ENCODE measurements at places on chromosomes 12 and 14.

DNA sequence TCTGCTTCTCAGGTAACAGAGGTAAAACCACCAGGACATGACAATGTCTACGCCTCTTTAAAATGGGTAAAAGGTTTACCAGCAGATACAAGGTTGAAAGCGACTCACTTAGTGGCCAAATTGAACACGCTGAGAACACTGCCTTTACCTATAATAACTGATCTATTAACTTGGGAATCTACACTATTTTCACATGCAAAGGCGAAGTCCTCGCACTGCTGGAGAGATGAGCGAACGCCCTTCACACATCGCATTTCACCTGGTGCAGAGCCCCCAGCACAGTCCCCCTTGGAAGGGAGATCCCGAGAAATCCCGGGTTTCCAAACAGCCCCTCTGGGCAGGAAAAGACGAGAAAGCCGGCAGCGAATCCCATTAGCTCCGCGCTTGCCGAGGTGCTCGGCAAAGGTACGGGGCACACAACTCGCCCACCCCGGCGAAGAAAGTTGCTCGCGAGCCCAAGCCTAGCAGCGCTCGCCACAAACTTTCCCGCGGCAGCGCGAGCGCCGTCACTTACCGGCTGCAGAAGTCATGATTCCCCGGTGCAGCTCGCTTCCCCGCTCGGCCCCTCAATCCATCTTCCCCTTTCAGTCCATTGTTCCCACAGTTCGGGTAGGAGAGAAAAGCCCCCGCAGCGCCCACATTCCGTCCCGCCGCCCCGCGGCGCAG, 423 bp downstream of the FGD6 start:
- DNase-seq, result no peak

GRCh38 chr14:89180546-89180945, 236.5 kb downstream of the FOXN3 start:
- DNase-seq, result no peak

DNA sequence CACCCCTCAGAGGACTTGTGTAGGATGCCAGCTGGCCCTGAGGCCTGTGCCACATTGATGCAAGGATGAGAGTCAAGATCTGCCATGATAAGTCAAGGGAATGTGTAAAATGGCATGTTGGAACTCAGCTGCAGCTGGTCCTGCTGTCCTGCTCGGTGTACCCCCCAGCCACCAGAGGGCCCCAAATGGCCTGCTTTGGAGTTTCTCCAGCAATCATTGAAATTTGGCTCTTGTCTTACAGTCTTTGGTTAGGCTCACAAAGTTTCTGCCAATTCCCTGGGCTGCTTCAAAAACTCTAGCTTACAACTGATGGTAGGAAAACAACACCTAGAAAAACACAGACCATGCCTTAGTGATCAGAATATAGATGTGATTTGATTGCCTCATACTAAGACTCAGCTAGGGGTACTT, 76.8 kb downstream of the HSD17B6 start:
- DNase-seq, result no peak

- DNase-seq, result no peak
These were observed 27.6 kb downstream of the CACNA2D4 start for GRCh38 chr12:1890810-1891209.

DNA sequence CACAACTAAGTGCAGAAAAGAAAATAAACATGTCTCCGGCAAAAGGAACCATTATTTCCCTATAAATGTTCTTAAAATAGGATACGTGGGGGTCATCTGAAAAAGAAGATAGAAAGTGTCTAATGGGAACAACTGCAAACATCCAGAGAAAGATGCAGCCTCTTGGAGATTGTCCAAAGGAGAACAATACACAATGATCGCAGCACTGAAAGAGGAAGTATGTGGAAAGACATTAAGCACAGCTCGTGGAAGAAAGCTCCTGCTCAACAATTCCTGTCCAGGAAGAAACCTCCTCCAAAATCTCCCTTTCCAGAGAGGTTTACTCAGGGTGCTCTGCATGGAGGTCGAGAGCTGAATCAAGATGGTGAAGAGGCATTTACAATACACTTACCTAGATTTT, 2.5 kb upstream of the LALBA start:
- no peak for DNase-seq

DNA sequence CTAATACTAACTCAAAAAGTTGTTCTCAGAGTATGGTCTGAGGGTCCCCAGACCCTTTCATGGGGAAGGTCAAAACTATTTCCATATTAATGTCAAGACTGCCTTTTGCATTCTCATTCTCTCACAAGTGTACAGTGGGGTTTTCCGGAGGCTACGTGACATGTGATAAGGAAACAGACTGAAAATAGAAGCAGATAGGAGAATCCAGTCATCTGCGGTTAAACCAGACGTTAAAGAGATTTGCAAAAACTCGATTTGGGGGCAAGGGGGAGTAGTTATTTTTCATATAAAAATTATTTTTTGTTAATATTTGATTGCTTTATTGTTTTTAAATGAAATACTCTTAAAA, 1.0 kb upstream of the NAP1L1 start:
- DNase-seq, result peak; percentile 38

DNA sequence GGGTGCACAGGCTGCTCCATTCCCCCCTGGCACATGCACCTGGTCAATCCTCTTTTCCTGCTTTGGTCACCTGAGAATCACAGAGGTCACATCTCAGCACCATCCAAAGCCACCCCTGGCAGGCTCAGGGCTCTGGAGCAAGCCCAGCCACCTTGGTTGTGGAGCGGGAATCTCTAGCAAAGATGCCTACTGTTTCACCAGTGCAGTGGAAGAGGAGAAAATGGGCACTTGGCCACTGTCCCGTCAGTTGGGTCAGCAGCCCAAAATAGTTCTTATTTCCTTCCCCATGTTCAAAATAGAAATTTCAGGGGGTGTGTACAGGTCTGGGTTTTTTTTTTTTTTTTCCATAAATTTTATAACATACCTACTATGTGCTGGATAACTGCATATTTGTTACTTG, 18.3 kb downstream of the RTL1 start:
- DNase-seq, result no peak

DNA sequence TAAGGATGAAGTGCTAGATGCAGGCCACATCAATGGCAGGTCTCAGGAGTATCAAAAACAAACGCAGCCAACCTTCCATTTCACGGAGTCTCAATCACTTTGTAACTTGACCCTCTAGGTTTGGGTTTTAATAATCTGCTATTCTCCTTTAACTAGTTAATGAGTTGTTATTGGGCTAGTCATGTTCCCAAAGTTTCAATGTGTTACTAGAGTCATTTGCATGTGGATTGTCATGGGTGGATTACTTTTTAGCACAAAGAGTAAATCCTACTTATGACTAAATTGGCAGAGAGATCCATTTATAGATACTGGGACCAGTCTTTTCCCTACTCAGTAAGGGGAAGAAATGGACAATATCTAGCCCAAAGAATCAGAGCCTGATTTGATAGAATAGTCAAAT, 151.0 kb downstream of the BCAT1 start:
- DNase-seq, result no peak

- no peak for DNase-seq
These were observed 25.4 kb downstream of the IL31 start for GRCh38 chr12:122148657-122149056.

DNA sequence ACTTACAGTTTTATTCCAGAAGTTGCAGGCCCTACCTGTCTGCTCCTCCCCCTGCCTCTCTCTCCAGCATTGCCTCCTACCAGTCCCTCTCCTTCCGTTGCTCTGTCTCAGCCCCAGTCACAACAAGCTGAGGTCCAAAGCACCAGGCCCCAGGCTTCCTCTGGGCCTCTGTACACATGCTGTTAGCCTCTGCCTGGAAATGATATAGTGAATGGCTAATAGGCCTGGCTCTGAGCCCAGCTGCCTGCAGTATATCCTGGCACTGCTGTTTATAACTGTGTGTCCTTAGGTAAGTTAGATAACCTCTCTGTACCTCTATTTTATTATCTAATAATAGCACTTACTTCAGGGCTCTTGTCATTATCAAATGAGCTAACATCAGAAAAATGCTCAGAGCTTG, 114.9 kb upstream of the PWP1 start:
- no peak for DNase-seq

DNA sequence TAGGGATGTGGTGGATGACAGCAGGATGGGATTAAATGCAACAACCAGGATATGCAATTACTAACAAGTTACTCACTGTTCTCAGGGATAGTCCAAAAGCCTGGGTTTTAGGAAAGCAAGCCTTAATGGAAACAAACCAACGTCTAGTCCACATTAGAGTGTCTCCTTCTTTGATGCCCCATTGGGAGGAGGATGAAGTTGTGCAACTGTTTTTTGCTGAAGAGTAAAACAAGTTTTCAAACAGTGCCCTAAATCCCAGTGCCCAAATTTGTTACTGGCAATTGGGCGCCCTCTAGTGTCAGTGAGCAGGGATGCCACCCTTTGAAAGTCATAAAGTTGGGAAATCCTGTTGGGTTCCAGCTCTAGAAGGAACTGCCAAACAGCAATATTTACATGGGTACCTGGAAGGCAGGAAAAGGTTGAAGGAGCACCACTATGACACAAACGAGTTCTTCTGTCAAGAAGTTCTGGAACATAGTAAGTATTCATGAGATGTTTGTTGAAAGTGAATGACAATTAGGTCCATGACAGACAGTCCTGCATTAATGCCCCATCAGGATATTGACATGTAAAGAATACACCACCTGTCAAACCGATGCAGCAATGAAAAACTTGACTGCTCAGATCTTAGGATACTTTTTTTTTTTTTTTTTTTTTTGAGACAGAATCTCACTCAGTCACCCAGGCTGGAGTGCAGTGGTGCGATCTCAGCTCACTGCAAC, 11.1 kb upstream of the DPF3 start:
- DNase-seq, result peak; percentile 54

- DNase-seq, result no peak
These were observed 158.4 kb upstream of the SFSWAP start for GRCh38 chr12:131552492-131552863.

GRCh38 chr12:113980537-113981337, 14.6 kb upstream of the RBM19 start:
- DNase-seq, result no peak

DNA sequence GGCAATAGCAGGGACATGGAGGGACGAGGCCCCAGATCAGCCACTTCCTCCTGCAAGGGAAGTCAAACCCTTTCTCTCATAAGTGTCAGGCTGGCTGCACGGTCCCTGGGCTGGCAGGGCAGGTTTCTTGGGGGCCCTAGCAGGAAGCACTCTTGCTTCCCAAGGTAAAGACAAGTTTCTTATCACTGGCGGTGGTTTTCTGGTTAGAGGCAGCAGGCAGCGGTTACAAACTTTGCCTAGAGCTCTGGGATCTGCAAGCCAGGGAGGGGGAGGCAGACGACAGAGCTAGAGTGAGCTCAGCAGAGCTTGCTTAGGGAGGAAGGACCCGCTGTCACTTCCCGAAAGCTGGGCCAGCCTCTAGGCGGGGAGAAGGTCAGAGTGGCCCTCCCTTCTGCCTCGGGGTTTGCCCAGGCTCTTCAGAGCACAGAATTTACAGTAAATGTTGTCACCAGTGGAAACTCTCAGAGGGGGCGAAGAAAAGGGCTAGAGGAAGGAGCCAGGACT, 20.4 kb downstream of the BATF start:
- DNase-seq, result peak; percentile 89

DNA sequence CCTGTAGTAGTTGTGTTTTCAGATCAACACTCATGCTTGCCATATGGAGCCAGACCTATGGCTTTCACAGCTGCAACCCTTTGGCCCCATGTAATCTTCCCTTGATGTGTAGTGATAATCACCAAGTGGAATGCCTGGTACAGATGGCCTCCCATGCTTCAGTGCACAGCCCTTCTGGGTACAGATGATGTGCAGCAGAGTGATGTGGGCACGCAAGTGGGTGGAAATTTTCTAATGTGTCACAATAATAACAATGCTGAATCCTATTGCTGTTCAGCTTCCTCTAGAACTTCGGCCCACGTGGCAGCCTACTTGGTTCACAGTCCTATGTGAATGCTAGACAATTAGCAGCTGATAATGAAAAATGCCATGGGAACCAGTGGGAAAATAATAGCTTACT, 188.1 kb downstream of the SNAPC1 start:
- no peak for DNase-seq

DNA sequence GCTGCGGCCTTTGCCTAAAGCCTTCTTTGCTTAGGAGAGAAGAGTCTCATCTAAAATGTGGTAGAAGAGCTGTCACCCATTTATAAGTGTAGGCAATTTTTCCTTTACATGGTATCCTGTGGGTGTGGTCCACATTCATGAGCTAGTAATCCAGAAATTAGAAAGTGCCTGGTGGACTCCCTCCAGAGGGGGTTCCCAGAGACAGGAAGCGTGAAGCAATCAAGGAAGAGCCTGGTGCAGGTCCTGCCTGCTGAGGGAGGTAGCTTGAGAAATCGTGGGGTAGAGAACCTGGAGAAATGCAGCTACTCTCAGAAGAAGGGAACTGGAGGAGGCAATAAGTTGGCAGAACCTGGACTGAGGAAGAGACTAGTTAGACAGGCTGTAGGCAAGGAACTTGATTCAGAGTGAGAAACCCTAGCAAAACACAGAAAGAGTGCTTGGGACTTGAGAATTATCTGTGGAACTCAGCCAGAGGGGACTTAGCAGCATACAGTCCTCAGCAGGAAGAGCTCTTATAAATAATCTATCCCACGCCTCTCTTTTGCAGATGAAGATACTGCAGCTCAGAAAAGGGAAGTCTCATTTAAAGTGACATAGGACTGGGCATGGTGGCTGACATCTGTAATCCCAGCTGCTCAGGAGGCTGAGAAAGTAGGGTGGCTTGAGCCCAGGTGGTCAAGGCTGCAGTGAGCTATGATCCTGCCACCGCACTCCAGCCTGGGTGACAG, 182.4 kb upstream of the CCND2 start:
- no peak for DNase-seq

GRCh38 chr12:80504389-80505163, 60.5 kb downstream of the PTPRQ start:
- DNase-seq, result no peak

DNA sequence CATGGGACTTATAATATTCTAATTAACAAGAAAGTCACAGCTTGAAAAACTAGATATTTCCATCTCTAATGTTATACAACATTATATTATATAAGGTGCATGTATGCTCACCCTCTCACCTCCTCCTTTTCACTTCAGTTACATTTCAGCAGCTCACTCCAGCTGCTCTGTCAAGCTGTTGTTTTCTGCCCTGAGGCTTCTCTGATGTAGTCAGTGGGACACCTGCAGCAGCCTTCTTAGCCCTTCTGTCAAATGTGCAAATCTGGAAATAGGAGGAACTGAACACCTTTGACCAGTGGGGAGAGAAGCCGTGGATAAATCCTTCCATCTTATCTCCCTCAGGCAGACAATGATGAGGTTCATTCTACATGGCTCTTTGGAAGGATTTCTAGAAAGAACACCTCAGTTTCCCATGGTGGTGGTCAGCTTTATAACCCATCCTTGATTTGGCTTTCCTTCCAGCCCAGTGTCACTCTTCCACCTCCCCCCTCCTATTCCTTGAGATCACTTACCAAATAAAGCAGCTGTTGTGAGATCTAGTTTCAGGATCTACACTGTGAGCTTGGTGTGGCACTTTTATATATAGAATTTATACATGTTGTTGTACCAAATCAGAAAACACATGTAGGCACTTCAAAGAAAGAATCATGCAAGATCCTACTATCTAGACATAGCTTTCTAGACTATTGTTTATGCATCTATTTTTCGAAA, 79.6 kb upstream of the STK38L start:
- DNase-seq, result no peak

DNA sequence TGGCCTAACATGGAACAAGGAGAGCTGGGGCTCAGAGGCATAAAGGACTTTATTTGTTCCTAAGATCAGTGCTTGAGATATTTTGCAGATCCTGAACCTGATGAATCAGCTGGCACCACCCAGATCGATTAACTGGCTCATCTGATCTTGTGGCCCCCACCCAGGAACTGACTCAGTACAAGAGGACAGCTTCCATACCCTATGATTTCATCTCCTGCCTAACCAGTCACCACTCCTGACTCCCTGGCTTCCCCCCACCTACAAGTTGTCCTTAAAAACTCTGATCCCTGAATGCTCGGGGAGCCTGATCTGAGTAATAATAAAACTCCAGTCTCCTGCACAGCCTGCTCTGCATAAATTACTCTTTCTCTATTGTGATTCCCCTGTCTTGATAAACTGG, 5.1 kb downstream of the C12orf56 start:
- peak; percentile 40 for DNase-seq
